ENCODE measurements at places on chromosomes 7 and 10. TPM values are rescaled to one million over a fixed set of nuclear protein-coding genes. Genes with fewer than 3 reads are reported as not detected.

CXCL12 gene
- 64.3 TPM for total RNA-seq

MUC3A gene
- total RNA-seq: 50.6 TPM

OPALIN gene
- not detected for total RNA-seq

LRRC4 gene
- 9.9 TPM for total RNA-seq

GPR15LG gene
- total RNA-seq: not detected

MSMB gene
- not detected for total RNA-seq

DNA sequence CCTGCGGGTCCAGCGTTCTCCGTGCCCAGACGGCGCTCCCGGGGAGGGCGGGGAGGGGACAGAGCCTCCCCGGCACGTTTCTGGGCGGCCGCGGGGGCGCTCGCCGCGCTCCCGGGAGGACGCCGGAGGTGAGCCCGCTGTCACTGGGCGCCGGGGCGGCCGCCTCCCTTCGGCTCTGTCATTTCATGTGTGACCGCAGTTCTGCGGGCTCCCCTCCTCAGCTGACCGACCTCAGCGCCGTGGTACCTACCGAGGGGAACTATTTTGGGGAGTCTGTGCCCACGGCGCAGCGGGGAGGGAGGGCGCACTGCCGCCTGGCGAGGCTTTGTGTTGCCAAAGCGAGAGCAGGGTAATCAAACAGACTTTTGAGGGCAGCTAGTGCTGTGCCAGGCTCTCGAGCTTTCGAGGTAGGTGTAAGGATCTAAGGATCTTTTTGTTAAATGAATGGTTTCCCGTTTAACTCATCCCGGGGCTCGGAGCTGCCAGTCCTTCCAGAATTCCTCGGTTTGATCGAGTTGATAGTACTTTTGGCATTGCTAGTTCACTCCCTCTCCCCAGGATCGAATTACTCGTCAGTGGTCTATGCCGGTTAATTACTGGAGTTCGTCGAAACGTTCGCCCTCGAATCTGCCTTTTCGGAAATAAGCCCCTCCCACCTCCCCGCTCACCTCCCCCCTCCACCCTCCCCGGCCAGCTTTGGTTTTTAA lies 1.9 kb downstream of the ARID5B start:
- no peak for DNase-seq

- DNase-seq: no peak
These were observed 371.7 kb upstream of the PRKCQ start for GRCh38 chr10:6951732-6952131.

GRCh38 chr7:85681241-85681640 lies 494.4 kb upstream of the SEMA3D start:
- no peak for DNase-seq

GRCh38 chr10:127913368-127913759 lies 6.5 kb downstream of the PTPRE start:
- no peak for DNase-seq

DNA sequence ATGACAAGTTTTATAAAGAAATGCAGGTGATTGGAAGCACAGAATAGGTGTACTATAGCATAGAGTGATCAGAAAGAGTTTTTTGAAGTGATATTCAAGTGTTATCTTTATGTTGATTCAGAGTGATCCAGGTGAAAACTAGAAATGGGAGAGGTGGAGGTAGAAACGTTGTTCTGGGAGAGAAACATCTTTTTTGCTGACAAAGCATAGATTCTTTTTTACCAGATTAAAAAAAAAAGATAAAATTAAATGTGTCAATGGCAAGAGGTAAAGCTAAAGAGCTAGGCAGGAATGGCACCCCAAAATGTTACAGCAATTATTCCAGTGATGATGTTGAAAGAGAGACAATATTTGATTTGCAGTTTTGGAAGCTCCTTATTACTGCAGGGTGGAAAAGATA lies 12.6 kb upstream of the VSTM2A start:
- no peak for DNase-seq

- no peak for DNase-seq
These were observed 142.4 kb upstream of the SAMD8 start for GRCh38 chr10:74969093-74969492.

DNA sequence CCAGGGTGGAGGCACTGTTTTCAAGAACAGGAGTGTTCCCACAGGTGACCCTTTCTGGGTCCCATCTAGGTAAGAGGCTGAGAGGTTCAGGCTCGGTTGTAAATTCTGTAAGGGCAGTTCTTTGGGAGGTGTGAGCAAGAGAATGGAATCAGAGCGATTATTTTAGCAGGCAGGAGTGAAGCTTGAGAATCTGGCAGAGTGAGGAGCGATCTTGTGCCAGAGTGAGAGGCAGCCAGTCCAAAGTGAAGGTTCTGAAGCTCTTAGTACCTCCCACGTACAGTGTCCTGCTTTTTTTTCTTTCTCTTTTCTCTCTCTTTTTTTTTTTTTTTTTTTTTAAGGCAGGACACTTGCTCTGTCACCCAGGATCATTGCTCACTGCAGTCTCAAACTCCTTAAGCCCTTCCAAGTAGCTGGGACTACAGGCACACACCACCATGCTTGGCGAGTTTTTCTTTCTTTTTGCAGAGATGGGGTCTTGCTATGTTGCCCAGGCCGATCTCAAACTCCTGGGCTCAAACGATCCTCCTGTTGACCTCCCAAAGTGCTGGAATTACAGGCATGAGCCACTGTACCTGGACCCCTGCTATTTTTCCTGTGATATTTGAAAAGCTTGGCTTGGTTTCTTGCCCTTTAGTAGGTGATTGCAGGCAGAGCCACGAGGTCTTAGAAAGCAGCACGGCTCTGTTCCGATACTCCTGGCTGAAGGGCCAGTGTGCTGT lies 10.9 kb downstream of the POR start:
- no peak for DNase-seq

DNA sequence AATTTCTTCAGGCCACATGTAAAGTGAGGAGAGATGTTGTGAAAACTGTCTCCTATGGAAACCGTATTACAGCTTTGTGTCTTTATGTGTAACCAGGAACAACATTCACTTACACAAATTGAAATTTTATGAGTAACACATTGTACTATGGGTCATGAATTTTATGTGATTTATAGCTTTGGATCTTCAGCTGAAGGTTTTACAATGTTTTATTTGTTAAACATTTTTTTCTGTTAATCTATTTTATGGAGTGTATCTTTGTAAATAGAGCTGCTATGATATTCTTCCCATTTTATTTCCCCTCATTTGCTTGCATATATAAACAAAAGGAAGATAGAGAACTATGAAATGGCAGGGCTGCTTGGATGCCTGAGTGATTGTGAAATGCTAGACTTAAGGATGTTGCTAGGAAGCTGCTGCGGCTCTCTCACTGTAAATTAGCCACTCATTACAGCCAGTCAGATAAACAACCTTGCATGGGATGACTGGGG lies 104.5 kb upstream of the PCLO start:
- DNase-seq: no peak

DNA sequence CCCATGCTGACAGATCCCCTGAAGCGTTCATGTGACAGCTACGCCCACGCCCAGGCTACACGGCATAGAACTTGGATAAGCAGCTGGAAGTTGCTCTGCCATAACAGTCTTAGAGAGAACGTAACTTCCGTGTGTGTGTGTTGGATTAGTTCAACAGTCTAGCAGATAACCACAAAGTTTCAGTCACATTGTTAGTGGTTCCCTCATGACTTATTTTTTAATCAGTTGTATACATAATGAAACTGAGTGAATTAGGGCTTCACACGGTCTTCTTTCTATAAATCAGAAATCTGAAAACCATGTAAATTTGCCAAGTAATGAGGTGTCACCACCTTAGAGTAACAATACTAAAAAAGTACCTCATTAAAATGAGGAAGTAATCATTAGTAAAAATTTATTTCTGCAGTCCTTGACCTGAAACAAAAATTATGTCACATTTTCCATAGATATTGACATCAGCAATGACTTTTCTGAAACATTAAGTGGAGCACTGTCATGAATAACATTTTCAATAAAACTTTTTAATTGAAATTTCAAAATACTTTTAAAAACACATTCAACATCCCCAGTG lies 21.7 kb upstream of the MACC1 start:
- DNase-seq: no peak

DNA sequence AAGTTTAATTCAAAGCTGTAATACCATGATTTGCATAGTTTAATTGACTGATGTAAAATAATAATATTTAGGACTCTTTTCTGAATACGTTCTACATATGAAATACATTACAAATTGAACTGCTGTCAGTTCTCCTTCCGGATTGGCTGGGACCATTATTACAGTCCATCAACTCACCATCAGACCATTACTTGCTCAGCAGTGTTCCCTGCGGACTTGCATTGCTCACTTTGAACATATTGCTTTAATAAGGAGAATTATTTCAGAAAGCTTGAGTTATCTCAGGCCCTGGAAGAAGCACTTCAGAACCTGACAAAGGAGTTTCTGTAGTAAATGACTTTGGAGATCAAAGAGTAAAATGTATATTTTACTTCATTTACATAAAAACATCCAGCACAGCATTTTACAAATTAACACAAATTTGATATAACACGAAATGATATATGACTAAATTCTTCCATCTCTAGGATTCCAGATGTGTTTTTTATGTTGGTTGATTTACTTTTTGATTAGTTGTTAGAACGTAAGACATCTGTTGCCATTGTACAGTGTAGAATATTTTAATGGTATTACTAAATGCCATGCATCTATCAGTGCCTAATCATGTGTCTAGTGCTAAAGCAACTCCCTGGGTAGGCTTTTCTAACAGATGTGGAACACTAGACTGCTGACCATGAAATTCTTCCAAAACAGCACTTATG lies 418.5 kb upstream of the SEMA3A start:
- no peak for DNase-seq

- no peak for DNase-seq
These were observed 104.6 kb downstream of the SORCS1 start for GRCh38 chr10:107059872-107060271.

- DNase-seq: peak; percentile 81
These were observed 22.1 kb upstream of the CARD11 start for GRCh38 chr7:3065724-3066143.

DNA sequence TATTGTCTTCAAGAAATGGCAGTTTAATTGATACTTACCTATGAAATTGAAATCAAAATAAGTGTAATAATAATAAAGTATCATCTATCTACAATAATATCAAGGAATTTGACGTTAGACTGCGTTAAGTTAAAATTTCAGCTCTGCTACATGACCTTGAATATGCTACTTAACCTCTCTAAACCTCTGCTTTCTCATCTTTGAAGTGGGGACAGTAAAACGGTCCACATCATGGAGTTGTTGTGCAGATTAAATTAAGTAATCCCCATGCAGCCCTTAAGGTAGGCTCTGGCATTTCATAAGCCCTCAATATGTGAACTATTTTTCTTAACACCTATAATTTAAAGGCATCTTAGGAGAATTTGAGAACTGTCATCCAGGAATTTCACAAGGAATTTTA lies 252.4 kb upstream of the PHF14 start:
- DNase-seq: no peak

GRCh38 chr10:124624895-124625294 lies 119.3 kb downstream of the FAM53B start:
- no peak for DNase-seq

- no peak for DNase-seq
These were observed 222.6 kb downstream of the MGMT start for GRCh38 chr10:129689671-129690071.

GRCh38 chr10:118610577-118610976 lies 15.1 kb upstream of the PRLHR start:
- DNase-seq: no peak

DNA sequence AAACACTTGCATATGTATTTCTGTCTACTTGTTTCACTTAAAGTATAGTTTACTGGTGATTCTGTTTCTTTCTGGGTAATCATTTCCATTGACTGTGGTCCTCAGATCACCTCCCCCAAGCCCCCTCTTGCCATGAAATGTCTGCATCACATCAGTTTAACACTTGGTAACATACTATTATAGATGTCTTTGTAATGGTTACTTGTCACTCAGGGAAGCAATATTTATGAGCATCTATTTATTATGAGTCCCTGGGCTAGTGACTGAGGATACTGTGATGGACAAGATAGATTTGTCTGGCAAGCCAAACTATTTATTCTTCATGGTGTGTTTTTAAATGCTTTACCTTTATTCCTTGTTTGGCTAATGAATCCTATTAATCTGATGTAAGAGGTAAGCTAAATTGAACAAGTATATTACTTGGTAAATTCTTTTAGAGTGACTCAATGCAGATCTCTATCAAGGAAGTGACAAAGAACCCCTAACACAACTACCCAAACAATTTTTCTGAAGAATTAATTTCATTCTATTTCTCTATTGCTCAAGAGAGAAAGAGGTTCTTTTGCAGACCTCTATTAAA lies 270.9 kb downstream of the RELN start:
- no peak for DNase-seq

DNA sequence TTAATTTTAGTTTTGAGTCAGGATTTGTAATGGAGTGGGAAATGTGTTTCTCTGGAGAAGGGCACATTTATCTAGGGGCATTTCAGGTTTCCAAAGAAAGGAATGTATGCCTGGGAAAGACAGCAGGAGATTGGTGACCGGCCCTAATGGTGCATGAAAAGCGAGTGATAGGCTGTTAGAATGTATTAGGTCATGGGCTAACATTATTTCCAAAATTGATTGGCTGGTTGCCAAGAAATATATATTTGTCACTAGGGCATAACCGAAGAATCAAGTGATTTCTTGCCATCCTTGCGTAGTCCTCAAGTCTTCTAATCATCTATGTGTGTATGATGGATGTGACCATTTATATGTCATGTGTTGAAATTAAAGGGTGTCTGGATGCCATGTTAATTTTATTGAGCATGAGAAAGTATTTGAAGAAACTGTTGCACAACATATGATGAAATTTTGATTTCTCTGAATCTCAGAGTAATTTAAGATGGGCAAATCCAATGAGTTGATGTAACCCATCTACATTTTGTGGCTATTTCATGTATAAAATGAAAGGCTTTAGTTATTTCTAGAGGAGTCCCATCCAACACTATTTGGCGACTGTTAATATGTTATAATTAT lies 248.4 kb downstream of the BMPER start:
- no peak for DNase-seq

DNA sequence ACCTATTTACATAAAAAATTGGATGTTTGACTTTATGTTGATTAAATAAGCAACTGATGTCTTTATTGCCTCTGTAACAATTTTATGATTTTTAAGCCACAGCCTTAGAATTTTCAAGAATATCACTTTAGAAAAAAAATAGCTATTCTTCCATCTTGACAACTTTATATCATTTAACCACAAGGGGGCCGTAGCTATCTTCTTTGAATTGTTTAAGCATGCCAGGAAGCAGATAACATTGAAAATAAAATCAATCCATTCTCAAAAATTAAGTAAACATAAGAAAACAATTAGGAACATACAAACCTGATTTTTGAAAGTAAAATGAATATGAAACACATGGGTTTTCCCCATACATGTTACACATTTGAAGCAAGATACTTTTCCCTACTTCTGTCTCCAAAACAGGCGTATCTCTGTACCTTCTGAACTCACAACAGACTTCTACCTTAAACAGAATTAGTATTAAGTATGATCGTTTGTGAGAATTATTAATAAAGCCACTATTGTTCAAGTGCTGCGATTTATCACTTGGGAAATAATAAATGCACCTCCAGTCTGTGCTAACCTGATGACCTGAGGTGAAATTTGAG lies 209.0 kb downstream of the CACNA2D1 start:
- no peak for DNase-seq
